ENCODE measurements at places on chromosomes 11 and 22.

DNA sequence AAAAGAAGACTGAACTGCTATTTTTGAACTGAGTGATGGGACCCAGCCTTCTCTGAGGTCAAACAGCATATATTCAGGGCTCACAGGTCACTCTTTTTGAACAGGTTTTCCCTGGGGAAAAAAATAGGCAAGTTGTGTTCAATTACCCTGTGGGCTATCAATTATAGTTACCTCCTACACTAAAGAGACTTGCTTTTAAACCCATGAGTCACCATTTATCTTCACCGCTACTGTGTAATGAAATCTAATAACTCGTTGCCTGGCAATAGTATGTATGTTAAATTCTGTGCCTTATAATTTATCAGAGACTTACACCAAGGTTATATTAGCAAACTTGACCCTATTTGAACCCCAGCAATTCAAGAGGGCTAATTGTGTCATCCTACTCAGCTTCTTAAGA is 98.5 kb downstream of the CYP2R1 start:
- DNase-seq: no peak

DNA sequence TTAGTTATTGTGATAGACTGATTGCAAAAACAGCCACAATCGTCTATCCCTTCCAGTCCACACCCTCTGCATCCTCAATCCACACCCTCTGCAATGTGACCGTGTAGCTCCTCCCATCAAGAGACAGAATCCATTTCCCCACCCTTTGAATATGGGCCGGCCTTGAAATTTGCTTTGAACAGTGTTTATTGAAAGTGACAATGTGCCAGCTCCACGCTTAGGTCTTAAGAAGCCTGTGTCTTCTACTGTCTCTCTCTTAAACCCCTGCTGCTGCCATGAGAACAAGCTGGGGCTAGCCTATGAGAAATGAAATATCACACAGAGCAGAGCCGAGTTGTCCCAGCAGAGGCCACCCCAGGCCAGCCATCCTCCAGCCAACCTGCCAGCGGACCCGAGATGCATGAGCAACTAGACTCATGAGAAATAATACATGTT is 22.3 kb upstream of the MICAL2 start:
- DNase-seq: no peak

DNA sequence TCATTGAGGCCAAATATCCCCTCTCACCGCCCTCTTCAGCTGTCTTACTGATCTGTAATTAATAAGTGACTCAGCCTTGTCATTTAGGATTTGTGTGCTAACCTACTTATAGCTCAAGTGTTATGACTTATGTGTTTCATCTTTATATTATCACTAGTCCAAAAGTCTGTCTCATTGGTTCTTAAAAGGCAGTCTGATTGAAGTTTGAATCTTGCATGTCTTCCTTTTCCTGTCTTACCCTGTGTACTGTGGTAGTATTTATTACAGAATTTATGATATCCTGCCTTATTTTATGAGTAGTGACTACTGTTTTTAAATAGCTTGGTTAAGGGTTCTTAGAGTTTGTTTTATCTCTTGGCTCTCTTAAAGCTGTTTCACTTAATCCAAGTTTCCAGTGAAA is 6.3 kb downstream of the DEPDC7 start:
- no peak for DNase-seq

DNA sequence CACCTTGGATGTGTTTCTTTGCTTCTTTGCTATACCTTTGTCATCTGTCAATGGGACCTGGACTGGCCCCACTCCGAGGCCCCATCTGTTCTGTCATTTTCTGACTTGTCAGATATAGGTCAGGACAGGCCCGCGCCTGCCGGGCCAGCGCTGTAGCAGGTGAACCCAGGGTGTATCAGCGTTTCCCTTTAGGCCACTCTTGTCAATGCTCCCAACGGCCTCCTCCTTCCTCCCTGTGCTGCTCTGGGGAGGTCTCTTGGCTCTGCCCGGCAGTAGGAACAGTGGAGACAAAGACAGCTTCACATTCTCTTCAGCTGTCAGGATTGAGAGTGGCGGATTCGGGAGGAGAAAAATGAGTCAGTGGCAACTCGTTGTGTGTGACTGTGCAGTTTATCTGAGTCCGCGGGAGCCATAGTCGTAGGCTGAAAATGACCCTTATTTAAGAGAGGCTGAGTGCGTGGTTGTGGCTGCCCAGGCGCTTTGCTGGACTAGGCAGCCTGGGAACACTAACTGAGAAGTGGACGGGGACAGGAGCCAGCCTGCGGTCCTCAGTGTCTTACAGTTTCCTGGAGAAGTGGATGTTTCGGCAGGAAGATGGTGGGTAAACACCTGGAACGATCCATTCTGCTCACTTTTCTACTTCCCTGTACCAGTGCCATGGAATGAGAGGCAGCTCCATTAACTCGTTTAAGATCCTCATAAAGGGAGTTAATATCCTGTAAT is 102.3 kb downstream of the PRR5L start:
- DNase-seq: no peak

- DNase-seq: no peak
Measured at GRCh38 chr11:69546735-69547370, 65.4 kb downstream of the LINC01488 start.

GRCh38 chr22:43090130-43090789 is 1.1 kb upstream of the TTLL1 start:
- peak; percentile 18 for DNase-seq

DNA sequence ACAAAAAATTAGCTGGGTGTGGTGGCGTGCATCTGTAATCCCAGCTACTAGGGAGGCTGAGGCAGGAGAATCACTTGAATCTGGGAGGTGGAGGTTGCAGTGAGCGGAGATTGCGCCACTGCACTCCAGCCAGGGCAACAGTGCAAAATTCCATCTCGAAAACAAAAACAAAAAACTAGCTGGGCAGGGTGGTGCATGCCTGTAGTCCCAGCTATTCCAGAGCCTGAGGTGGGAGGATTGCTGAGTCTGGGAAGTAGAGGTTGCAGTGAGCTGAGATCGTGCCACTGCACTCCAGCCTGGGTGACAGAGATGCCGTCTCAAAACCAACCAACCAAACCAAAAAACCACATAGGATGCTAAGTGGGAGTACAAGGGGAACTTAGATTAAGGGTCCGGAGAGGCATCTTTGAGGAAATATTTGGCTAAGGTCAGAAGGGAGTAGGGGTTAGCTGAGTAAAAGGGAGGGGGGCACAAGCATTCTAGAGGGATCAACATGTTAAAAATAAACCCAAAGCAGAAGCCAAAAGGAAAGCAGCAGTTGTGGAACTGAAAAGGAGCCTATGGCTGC is 10.2 kb downstream of the PHF5A start:
- no peak for DNase-seq

GRCh38 chr11:84383576-84383975 is 1097.4 kb upstream of the CCDC90B start:
- DNase-seq: no peak

GRCh38 chr22:47547881-47548650 is 785.6 kb downstream of the TBC1D22A start:
- no peak for DNase-seq

GRCh38 chr11:14124350-14124749 is 161.8 kb downstream of the SPON1 start:
- DNase-seq: no peak

GRCh38 chr22:40044102-40044869 is 49.5 kb downstream of the FAM83F start:
- peak; percentile 97 for DNase-seq

DNA sequence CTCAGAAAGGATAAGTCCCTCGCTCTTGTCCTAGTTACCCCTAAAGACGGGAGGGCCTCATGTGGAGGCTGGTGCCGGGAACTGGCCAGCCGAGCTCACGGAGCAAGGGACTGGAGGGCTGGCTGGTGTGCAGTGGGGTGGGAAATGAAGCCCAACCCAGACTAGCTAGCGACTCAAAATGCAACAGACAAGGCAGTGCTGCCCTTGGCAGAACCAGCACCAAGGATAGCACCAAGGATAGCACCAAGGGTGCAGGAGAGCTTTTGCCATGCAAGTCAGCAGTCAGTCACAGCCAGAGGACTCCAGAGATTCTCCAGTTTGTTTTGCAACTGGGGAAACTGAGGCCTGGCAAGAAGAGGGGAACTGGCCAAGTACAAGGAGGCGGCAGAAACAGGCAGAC is 6.5 kb upstream of the BATF2 start:
- DNase-seq: no peak

DNA sequence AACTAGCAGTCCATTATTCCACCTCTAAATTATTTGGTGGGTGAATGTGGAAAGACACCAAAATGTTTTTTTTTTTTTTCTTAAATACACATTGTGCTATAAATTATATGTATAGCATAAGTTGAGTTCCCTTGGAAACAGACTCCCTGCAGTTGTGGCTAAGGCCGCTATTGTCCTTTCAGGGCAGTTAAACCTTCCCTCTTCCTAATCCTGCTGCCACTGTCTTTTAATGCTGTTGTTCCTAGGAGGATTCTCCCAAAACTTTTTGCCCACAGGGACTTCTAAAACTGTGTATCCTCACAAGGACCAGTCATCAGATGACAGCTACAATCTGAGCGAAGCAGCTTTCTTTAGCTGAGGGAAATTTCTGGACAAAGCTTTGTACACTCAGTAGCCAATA is 478.9 kb upstream of the CHORDC1 start:
- no peak for DNase-seq

DNA sequence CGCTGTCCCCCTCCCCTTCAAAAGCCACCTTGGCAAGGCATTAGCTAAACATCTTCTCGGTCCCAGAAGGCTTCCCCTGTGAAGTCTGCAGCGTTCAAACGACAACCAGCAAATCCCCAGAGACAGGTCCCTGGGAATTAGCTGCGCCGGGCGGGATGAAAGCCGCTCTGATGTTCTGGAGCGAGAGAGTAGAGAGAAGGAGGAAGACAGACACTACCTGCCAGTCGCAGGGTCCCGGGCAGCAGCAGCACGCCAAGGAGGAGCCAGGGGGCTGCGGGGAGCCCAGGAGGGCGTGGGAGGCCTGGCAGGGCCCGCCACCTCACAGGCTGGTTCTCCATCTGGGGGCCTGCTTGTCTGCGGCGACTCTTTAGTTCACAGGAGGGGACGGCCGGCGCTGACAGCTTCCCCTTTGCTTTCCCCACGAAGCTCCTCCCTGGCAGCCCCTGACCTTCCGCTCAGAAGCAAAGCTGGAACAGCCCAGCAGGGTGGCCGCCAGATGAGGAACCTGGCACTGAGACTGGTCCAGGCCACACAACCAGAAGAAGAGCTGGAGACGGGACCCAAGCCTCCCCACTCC is at the start of gene NFAM1:
TSS of gene NFAM1 (minus strand) at position 384 of the 577 bp plus-strand sequence. CDS start at position 338, 46 bp downstream.
- no peak for DNase-seq

DNA sequence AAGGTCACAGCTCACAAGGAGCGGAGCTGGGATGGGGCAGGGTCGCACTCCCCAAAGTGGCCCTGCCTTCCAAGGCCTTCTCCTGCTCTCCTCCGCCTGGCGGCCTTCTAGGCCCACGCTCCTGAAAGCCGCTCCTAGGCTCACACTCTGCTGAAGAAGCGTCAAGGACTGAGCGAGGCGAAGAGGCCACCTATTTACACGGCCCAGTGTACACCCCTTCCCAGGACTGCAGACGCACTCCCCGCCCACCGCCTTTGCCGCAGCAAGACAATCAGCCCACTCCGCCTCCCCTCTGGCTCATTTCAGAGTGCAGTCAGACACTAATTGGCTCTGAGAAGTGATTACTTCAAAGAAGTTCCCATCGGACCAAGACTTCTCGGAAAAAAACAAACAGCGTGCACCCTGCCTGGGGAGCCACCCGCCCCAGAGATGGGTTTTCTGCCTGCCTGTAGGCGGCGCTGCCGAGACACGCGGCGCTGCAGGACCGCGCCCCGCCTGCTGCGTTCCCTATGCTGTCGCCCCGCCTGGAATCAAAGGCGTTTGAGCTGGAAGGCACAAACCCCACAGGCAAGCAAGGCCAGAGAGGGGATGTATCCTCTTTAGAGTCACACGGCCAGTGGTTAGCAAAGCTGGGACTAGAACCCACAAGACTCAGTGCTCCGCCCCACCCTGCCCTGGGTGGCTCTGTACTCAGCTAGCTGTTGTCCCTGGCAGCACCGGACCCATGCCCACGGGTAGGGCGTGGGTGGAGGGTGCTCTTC is 414.8 kb downstream of the BUD13 start:
- peak; percentile 60 for DNase-seq

GRCh38 chr11:127369356-127369755 is 368.8 kb upstream of the KIRREL3 start:
- DNase-seq: no peak

DNA sequence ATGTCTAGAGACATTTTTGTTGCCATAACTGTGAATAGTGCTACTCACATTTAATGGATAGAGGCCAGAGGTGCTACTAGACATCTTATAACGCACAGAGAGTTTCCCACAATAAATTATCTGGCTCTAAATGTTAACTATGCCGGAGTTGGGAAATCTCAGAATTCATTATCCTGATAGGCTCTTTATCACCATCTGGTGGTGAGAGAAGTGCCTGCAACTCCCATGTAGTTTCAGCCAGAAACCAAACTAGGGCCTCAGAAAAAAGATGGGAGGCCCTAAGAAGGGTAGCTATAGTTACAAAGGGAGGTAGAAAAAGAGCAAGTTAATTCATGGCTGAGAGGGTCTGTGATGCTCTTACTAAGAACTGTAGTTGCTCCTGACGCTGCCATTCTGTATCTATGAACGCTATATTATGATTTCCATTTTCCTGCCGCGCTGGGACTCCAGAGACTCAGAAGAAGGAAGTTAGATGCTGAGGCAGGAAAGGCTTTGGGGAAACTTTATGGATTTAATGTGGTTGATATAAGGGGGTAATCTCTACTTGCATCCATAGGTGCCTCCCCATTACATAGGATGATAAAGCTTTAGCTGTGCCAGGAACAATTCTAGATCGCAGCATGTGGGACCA is 22.9 kb upstream of the MRPL17 start:
- peak; percentile 52 for DNase-seq

DNA sequence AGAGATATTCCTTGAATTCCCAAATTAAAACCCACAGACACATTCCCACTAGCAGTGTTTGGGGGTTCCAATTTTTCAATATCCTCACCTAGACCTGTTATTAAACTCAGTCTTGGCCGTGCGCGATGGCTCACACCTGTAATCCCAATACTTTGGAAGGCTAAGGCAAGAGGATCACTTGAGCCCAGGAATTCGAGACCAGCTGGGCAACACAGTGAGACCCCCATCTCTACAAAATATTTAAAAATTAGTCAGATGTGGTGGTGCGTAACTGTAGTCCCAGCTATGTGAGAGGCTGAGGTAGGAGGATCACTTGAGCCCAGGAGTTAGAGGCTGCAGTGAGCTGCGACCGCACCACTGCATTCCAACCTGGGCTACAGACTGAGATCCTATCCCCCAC is 53.3 kb downstream of the RRAS2 start:
- DNase-seq: no peak

GRCh38 chr11:134864233-134864967 is 452.4 kb upstream of the B3GAT1 start:
- DNase-seq: no peak

GRCh38 chr11:107123022-107123421 is 104.7 kb upstream of the GUCY1A2 start:
- DNase-seq: no peak

- DNase-seq: no peak
Measured at GRCh38 chr11:48078689-48079088, 98.3 kb downstream of the PTPRJ start.

All from endothelial cell (in vitro differentiated cells).